Renal cortex interstitium (tissue), 15 donors: ENCODE measurements at places on chromosomes 6 and 20.

GRCh38 chr6:43465948-43466347, 10.6 kb upstream of the DLK2 start:
- no peak for DNase-seq

- no peak for DNase-seq
These were observed 69.8 kb downstream of the RIN2 start for GRCh38 chr20:19827818-19828217.

GRCh38 chr6:63671098-63671754, 35.6 kb downstream of the PHF3 start:
- DNase-seq: no peak

- DNase-seq: no peak
These were observed 124.5 kb downstream of the IMPG1 start for GRCh38 chr6:75947935-75948334.

- no peak for DNase-seq
These were observed 48.1 kb downstream of the PSMG4 start for GRCh38 chr6:3306848-3307247.

DNA sequence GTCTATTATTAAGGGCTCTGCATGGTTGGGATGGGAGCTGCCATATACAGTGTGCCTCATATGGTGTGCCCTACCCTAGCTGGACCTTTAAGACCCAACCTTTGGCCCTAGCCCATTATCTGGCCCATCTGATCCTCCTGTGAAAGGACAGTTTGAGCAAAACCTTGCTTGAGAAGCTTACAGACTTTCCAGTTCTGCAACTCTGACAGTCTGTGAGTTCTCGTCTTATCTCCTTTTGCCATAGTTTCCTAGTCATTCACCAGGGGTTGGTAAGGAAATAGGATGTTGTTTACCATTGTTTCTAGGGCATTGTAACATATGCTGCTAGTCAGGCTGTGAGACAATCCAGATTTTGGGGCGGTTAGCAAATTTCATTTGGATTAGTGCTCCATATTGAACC, 17.2 kb downstream of the CTNNBL1 start:
- no peak for DNase-seq

GRCh38 chr20:37723668-37724067, 29.8 kb downstream of the CTNNBL1 start:
- DNase-seq: no peak

DNA sequence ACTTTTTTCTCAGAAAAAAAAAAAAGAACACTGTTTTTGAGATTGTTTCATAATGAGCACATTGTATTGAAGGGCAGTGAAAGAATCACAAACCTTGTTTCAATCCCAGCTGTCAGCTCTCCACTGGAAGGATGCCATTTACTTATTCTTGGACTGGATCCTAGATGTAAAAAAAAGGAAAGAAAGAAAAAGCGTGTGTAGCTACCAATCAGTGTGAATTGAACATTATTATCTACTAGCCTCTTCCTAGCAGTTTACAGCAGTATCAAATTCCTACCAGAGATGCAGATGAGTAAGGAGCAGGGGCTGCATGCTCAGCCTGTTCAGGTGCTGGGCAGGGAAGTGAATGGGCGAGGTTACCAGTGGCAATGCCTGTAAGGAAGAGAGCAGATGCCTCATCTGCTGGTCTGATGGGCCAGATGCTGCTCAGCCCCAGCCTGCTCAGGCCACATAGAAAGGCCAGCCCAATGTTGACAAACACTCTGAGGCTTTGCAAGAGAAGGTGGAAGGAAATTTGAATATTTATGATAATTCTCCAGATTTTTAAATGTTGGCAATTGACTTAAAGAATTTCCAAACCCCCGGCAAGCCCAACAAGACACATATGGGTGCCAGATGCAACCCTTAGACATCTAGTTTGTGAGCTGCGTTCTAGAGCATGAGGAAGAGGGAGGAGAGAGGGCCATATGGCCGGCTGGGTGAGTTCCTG, 189.5 kb downstream of the IBTK start:
- DNase-seq: peak; percentile 15

DNA sequence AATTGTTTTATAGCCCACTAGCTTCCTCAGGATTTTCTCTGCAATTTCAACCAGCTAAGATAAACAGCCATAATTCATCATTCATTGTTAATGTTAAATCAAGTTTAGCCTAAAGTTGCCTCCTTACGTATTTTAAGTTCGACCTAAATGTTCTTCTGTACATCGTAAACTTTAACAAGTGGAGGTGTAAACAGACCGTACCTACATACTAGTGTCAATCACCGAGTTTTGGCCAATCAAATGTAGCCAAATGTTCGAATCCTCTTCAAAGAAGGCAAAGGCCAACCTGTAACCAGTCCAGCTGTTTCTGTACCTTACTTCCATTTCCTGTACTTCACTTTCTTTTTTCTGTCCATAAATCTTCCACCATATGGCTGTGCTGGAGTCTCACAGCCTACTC, 13.5 kb downstream of the MBOAT1 start:
- DNase-seq: no peak

DNA sequence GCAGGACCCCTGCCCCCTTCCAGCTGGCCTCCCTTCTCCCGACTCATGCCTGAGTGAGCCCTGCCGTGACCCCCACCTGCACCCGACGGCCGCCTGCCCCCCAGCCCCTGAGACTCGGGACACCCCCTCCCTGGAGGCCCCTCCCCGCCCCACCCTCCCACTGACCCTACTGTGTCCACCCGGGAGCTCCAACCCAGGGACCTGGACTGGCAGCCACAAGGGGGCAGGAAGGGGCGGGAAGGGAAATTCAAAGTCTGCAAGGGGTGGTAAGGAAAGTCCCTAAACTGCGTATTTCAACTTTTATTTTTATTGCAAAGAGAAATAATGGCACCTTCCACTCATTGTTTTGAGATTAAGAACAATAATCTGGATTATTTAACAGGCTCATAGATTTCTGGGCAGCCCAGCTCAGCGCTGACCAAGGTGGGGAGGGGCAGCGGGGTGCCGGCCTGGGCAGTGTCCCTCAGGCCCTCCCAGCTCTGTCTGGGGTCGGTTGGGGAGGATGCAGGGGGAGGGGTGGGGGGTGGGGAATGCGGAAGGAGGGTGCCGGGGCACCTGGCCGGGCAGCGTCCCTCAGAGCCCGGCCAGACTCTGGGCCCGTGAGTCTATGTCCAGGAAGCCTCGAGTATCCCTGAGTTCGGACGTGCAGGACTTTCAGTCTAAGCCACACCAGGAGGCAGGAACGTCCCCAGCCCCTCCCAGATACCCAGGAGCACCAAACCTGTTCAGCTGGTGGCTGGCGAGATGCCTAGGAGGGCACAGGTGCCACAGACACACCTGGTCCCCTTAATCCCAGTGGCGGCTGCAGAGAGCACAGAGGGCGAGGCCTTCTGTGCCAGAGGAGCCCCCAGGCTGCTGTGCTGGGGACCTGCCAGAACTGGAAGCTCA, 1.3 kb upstream of the PTK6 start:
- no peak for DNase-seq

DNA sequence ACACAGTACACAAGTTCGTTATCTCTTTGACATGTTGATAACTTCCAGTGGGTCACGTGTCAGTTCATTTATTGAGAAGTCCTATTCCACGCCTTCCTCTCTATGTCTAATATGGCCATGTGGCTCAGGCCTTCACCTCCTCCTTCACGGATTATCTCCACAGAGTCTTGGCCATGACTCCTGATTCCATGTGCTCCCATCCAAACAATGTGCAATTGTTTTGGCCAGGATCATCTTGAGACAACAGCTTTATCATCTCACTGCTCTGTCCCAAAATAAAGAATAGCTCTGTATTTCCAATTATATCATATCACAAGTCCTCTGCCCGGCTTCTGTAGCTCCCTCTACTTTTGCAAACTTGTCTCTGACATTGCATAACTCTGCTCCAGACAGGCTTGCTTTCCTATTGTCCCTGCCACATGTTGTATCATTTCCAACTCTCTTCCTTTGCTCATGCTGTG, 11.1 kb upstream of the TXNDC5 start:
- no peak for DNase-seq

GRCh38 chr6:47066418-47066817, 24.3 kb upstream of the ADGRF1 start:
- DNase-seq: no peak

- no peak for DNase-seq
These were observed 10.4 kb upstream of the PLG start for GRCh38 chr6:160691617-160692016.

GRCh38 chr6:110337486-110337885, 20.7 kb downstream of the METTL24 start:
- DNase-seq: no peak

- no peak for DNase-seq
These were observed 38.2 kb upstream of the LAMP5 start for GRCh38 chr20:9476174-9476573.

- DNase-seq: no peak
These were observed 31.5 kb downstream of the MAFB start for GRCh38 chr20:40657526-40657925.

GRCh38 chr6:115882174-115882573, 178.5 kb downstream of the FRK start:
- DNase-seq: no peak

DNA sequence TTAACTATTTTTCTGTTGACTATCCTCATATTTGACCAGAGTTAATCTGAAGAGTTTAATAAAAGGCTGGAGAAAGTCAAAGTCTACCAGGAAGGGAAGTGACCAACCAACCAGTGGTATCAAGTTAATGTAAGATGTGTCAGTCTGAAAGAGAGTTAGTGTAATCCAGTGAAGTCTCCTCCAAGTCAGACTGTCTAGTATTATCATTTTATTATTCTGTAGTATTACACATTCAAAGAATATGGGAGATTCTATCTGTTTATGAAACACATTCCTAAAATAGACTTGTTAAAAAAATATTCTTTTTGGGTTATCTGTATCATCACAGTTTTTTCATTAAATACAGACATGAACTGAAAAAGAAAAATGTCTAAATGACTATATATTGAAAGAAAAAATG, 194.4 kb downstream of the BTBD9 start:
- DNase-seq: no peak

DNA sequence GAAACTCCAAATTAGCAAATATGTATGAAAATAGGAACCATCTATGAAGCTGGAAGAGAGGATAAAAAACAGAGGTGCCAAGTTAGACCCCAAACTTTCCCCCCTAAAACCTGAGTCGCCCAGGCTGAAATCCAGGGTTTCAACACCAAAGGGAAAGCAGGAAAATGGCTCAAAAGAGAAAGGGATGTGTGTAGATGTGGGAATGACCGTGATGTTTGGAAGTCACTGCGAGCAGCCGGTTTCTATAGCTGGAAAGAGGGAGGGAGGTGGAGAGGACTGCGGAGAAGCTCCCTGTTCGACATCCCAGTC, 4.5 kb downstream of the RING1 start:
- DNase-seq: no peak

DNA sequence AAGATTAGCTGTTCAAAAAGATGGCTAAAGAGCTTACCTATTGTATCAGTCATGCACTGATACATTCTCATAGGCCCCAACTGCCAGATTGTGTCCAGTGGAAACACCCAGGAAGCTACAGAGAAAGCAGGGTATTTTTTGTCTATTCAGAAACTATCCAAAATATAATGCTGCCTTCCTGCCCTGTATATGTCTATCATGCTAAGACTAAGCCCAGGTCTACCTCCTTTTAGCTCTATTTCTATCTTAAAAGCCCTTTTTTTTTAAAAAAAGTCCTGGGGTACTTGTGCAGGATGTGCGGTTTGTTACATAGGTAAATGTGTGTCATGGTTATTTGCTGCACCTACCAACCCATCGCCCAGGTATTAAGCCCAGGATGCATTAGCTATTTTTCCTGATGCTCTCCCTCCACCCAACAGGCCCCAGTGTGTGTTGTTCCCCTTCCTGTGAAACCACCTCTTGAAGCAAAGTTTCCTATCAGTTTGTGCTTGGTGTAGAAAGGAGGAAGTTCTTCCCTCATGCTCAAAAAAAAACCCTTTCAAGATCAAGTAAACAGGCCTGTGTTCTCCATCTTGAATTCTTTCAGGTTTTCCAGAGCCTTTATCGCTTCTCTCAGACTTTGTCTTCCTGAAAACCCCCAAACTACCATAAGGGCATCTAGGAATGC, 514 bp downstream of the DEFB129 start:
- no peak for DNase-seq

GRCh38 chr6:45476341-45476740, 98.6 kb upstream of the SUPT3H start:
- no peak for DNase-seq

GRCh38 chr6:69865126-69865525, 1.2 kb upstream of the COL19A1 start:
- no peak for DNase-seq

GRCh38 chr6:132675749-132676148, 16.8 kb upstream of the TAAR1 start:
- no peak for DNase-seq

- no peak for DNase-seq
These were observed 9.4 kb upstream of the KHDC1L start for GRCh38 chr6:73234733-73235132.

GRCh38 chr6:146847426-146847825, 248.7 kb downstream of the ADGB start:
- no peak for DNase-seq

- no peak for DNase-seq
These were observed 47.1 kb upstream of the FOXQ1 start for GRCh38 chr6:1264619-1265445.

DNA sequence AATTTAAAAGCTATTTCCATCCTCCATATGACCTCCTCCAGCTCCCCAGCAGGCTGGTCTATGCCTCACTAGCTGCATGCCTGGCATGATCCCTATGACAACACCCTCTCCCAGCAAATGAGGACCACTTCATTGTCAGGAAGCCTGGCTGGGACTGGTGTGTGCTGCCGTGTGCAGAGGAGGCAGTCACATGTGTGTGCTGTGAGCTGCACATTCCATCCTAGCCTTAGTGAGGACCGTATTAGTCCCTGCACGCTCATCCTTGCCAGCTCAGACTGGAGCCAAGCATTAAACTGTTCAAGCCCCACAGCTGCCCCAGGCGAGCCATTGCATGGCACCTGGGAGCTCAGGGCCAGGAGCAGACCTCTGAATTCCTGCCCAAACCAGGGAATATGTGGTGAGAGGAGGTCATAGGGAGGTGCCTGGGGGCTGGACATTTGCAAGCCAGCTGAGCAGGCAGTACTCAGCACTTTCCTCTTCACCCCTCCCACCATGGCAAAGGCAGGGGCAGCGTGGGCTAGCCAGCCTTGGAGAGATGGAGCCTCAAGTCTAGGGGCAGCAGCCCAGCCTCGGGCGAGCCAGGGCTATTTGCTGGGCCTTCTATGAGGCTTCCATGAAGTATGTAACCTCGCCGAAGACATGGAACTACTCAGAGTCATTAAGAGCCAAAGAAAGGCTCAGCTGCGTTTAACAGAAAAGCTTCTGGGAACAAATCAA, 8.7 kb upstream of the CCN5 start:
- DNase-seq: no peak

GRCh38 chr6:64672651-64673050, 1034.4 kb downstream of the EYS start:
- DNase-seq: no peak

- no peak for DNase-seq
These were observed 284.4 kb downstream of the ZFAND3 start for GRCh38 chr6:38103921-38104320.

DNA sequence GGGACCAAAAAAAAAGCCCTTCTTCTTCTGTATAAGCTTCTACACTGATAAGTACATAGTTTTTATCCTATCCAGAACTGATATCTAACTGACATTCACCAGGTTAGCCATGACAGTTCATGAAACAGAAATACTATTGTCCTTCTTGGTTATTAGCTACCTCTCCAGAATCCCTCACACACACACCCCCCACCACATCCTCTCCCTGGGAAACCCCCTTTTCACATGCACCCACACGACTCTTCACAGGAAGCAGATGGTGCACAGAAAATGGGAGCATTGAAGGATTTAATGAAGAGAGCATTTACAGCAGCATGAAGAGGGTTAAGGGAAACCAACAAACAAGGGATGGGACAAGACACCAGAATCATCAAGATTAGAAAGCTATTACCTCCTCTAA, 88.9 kb downstream of the FHL5 start:
- DNase-seq: no peak

GRCh38 chr6:115830895-115831294, 229.8 kb downstream of the FRK start:
- DNase-seq: no peak
